Parietal lobe (tissue), 2 donors: ENCODE measurements at places on chromosomes 2 and 18. TPM values are rescaled to one million over a fixed set of nuclear protein-coding genes. Genes with fewer than 3 reads are reported as not detected.

CFAP65 gene
- total RNA-seq, result 0.63 TPM

MATN3 gene
- total RNA-seq, result 1.3 TPM

ADAM23 gene
- 37.2 TPM for total RNA-seq

EIF2AK3 gene
- 36.9 TPM for total RNA-seq

RND3 gene
- 152 TPM for total RNA-seq

HTR2B gene
- 0.31 TPM for total RNA-seq
